SJSA1 (cell line): ENCODE measurements at places on chromosomes 2 and 18. TPM values are rescaled to one million over a fixed set of nuclear protein-coding genes. Genes with fewer than 3 reads are reported as not detected.

The L3MBTL4 gene
- total RNA-seq = 6.8 and 10.6 TPM in 2 replicates

The IL1R2 gene
- total RNA-seq = 0.16 TPM in 1 of 2 replicates, not detected in the other

The KLHL29 gene
- total RNA-seq = 1.1 and 1.9 TPM in 2 replicates

The PSMA8 gene
- total RNA-seq = not detected in 2 replicates

The B3GNT2 gene
- total RNA-seq = 5.5 and 14.0 TPM in 2 replicates

The AFF3 gene
- 0.18 TPM in 1 of 2 replicates, not detected in the other for total RNA-seq

The GPR17 gene
- not detected in 2 replicates for total RNA-seq

The VWA3B gene
- not detected in 2 replicates for total RNA-seq

The IL18R1 gene
- total RNA-seq = not detected in 2 replicates

- H3K36me3 ChIP-seq = no peaks in the 10 kb centered on the region
- no peak overlapping the region for H3K4me3 ChIP-seq
- H3K4me1 ChIP-seq = peaks cover 21% of the 10 kb centered on the region
- H3K27me3 ChIP-seq = no peaks in the 10 kb centered on the region
- no peak for DNase-seq
- H3K27ac ChIP-seq = no peak overlapping the region
Measured at GRCh38 chr2:58480141-58480540, 239.0 kb upstream of the FANCL start.

DNA sequence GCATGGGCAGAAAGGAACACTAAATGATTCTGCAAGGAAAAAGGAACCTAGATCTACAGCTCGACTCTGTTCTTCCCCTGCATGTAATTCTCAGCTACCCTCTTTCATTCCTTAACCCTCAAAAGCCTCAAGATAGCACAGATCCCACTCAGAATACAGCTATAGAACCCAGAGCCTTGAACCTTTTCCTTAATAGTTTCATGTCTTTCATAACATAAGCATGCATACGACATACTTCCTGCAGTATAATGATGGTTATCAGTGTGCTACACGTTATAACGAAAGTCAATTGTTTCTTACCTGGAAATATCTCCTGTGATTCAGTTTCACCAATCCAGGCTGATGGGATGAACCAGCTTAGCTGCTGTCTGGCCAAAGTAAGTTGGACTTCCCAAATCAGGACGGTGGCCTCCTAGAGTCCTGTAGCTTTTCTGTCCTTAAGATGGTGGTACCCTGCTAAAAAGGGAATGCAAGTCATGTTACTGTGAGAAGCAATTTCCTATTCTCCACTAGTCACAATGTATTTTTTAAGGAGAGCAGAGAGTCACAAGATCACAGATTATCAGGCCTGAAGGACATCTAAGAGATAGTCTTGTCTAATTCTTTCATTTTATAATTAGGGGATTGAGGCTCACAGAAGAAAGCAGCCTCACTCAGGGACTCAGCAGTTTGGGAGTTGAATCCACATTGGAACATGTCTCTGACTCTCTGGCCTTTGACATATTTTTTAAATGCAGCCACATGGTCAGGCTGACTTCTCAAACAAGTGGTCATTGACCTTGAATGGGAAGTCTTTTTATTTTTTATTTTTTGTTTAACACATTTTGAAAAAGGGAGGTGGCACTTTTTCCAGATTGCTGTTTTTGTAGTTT lies 41.8 kb downstream of the CYRIA start:
- no peaks in the 10 kb centered on the region for H3K4me1 ChIP-seq
- H3K4me3 ChIP-seq = no peak overlapping the region
- H3K27me3 ChIP-seq = no peaks in the 10 kb centered on the region
- H3K36me3 ChIP-seq = no peaks in the 10 kb centered on the region
- H3K27ac ChIP-seq = no peak overlapping the region

- no peaks in the 10 kb centered on the region for H3K36me3 ChIP-seq
- DNase-seq = no peak
- no peak overlapping the region for H3K27ac ChIP-seq
- H3K4me3 ChIP-seq = no peak overlapping the region
- no peaks in the 10 kb centered on the region for H3K27me3 ChIP-seq
- H3K4me1 ChIP-seq = no peaks in the 10 kb centered on the region
Measured at GRCh38 chr2:133247631-133248030, 320.6 kb downstream of the NCKAP5 start.

- DNase-seq = no peak
- H3K27me3 ChIP-seq = no peaks in the 10 kb centered on the region
- peaks cover 55% of the 10 kb centered on the region for H3K4me1 ChIP-seq
- no peak overlapping the region for H3K4me3 ChIP-seq
- H3K36me3 ChIP-seq = no peaks in the 10 kb centered on the region
- H3K27ac ChIP-seq = no peak overlapping the region
Measured at GRCh38 chr2:12302140-12302539, 414.6 kb upstream of the TRIB2 start.

DNA sequence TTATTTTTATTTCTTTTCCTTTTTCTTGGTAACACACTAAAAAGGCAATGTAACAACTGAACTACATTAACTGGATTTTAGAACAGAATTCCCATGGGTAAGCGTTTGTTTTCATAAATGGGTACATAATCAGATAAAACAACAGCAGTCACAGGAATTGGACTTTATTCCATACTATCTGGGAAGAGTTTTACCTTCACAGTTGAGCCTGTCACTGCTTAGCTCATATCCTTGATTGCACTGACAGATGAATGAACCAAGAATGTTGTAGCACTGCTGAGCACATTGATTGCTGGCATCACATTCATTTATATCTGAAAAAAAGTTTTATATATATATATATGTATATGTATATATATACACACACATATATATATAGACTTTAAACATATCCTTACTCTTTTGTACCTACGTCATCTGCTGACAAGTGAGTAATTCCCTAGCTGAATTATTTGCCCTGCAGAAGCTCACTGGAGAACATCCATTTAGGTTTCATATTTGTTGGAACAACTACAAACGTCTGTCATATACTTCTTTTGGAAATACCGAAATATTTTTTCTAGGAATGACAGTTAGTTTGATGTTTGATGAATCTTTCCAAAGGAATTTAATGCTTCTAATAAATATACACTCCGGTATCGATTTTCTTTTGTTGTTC lies 47.0 kb downstream of the EFEMP1 start:
- no peak overlapping the region for H3K27ac ChIP-seq
- peaks cover 65% of the 10 kb centered on the region for H3K36me3 ChIP-seq

DNA sequence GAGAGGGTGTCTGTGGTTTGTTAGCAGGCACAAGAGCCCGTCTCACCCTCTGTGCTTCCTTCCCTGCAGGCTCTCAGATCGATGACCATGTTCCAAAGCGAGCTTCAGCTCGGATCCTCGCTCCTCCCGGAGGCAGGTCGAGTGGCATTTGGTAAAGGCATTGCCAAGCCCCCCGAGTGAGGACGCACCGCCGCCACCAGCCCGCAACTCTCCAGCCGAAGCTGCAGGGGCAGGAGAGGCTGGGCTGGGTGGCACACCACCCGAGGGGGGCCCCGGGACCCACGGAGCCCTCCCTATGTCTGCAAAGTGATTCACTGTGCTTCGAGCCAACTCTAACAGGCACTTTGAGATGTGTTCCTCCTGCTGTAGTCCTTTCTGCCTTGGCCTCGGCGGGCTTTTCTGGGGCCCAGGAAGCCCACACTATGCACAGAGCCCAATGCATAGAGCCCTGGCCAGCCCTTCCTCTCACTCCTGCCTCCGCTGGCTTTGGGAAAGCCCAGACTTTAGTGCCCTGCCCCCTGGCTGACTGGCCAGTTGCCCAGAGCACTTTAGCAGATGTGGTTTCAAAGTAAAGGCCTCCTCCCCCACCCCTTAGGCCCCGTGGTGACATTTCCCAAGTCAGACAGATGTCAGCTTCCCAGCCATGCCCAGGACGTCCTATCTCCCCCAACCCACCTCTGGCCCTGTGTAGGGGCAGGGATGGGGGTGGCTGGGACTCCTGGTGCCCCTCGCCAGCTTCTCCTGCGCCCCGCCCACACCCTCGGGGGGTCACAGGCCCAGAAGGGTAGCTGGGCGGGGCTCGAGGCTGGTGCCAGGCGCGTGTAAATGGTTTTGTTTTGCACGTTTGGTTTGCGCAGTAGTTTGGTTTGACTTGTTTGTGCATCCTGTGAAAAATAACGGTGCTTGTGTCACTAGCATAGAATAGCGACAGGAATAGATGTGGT lies 23.3 kb upstream of the MAPRE3 start:
- peak; percentile 73 for DNase-seq
- no peaks in the 10 kb centered on the region for H3K36me3 ChIP-seq
- H3K27ac ChIP-seq = no peak overlapping the region
- peaks cover 12% of the 10 kb centered on the region; the same call in 1 of the 2 replicates for H3K27me3 ChIP-seq
- peaks cover 41% of the 10 kb centered on the region for H3K4me1 ChIP-seq
- H3K4me3 ChIP-seq = no peak overlapping the region

DNA sequence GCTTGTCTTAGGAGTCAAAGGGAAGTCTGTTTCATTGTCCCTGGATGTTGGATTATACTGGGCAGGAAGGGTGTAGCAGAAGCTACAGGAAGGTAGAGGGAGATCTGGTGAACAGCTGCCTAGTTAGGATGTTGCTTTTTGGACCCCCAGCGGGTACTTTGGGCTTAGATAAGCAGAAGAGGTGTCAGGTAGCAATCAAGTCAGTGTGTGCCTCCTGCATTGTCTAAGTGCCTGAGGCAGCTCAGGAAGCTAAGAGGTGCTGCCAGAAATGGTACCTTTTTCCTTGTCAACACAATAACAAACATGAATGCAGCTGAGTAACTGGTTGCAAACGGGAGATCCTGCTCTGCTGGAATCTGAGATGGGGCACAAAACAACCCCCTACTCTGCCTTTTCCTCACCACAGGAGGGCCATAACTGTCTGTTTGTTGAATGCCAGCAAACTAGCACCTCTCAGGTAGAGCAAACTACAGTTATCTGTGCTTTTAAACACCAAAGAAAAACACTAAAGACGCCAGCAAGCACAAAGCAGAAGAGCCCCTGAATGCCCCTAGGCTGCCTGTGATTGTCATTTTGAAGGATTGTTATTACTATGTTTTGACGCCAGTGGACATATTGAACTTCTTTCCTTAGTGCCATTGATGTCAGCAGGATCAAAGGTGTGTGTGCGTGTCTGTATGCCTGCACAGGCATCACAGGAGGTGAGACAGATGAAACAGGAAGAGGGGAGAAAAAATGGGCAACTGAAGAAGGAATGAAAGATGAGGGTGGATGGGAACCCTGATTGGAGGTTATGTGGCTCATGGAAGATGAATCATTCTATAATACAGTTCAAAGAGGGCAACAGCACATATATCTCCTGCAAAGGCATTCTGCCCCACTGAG lies 151.4 kb downstream of the ETAA1 start:
- H3K4me1 ChIP-seq = no peaks in the 10 kb centered on the region
- no peak overlapping the region for H3K27ac ChIP-seq
- H3K36me3 ChIP-seq = no peaks in the 10 kb centered on the region
- H3K27me3 ChIP-seq = no peaks in the 10 kb centered on the region
- no peak for DNase-seq

GRCh38 chr2:242032780-242033656 lies 163.5 kb downstream of the RTP5 start:
- H3K27ac ChIP-seq = no peak overlapping the region
- no peak overlapping the region for H3K4me3 ChIP-seq
- peaks cover 21% of the 10 kb centered on the region for H3K27me3 ChIP-seq
- no peaks in the 10 kb centered on the region for H3K36me3 ChIP-seq

GRCh38 chr2:220166616-220167015 lies 539.2 kb downstream of the SLC4A3 start:
- no peaks in the 10 kb centered on the region for H3K36me3 ChIP-seq
- H3K4me1 ChIP-seq = no peaks in the 10 kb centered on the region
- H3K4me3 ChIP-seq = no peak overlapping the region
- H3K27ac ChIP-seq = no peak overlapping the region
- no peak for DNase-seq

GRCh38 chr2:52934920-52935640 lies 832.5 kb upstream of the CHAC2 start:
- no peaks in the 10 kb centered on the region for H3K27me3 ChIP-seq
- H3K4me1 ChIP-seq = no peaks in the 10 kb centered on the region
- no peak for DNase-seq
- H3K36me3 ChIP-seq = no peaks in the 10 kb centered on the region

- H3K4me1 ChIP-seq = no peaks in the 10 kb centered on the region
- no peaks in the 10 kb centered on the region for H3K36me3 ChIP-seq
- no peak overlapping the region for H3K27ac ChIP-seq
- no peak overlapping the region for H3K4me3 ChIP-seq
Measured at GRCh38 chr2:122747670-122748069, 992.2 kb downstream of the TSN start.

- DNase-seq = no peak
- H3K4me1 ChIP-seq = peaks cover 16% of the 10 kb centered on the region
- H3K27ac ChIP-seq = no peak overlapping the region
- no peaks in the 10 kb centered on the region for H3K36me3 ChIP-seq
- no peaks in the 10 kb centered on the region for H3K27me3 ChIP-seq
Measured at GRCh38 chr2:128389388-128390086, 70.9 kb upstream of the HS6ST1 start.

DNA sequence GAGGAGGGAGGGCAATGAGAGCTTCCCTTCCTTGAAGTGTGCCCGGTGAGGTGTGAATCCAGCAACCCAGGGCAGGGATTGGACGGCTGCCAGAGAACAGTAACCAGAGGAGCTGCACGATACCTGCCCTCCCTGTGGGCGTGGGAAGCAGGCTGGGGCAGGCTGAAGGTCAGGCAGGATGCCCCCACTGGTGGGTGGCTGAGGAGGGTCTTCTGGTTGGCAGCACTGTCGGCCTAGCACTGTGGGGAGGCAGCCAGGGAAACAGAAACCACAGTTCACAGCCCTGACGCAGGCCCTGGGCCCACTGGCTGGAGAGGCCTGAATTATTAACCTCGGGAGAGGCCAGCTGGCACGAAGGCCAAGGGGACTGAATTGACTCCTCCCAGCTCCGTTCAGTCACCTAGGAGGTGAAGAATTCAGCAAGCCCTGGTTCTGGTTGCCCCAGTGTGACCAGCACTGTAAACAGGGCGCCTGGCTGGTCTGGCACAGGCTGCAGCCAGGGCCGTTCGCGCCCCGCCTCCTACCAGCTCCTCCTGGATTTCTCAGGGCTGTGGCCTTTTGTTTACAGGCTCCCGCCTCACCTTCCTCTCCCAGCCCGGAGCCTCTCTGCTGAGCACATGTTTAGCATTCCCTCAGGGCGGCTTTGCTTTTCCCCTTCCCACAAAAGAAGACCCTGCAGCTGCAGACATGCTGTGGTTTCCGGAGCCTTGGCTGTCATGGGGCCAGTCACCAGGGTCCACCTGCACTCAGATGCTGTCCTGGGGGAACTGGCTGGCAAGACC lies 97.8 kb downstream of the B3GNT2 start:
- no peaks in the 10 kb centered on the region for H3K4me1 ChIP-seq
- H3K4me3 ChIP-seq = no peak overlapping the region
- no peaks in the 10 kb centered on the region for H3K27me3 ChIP-seq
- DNase-seq = no peak

GRCh38 chr2:109736177-109736827 lies 57.8 kb upstream of the RGPD5 start:
- no peak overlapping the region for H3K27ac ChIP-seq
- no peaks in the 10 kb centered on the region for H3K27me3 ChIP-seq
- H3K36me3 ChIP-seq = no peaks in the 10 kb centered on the region
- no peaks in the 10 kb centered on the region for H3K4me1 ChIP-seq
- no peak overlapping the region for H3K4me3 ChIP-seq

DNA sequence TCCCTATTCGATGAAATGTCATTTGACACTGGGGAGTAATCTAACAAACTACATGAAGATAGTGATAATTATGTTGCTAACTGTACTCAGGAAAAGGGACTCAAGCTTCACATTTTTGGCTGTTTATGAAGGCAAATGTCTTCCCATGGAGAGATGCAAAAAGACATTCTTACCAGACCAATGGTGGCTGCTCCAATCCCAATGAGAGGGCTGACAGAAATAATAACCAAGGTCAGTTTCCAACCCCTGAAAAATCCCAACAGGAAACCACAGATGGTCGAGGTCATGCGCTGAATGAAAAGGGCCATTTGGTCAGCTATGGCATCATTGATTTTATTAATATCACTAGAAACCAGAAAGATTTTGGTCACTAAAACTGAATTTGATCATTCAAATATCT lies 37.6 kb downstream of the ABCB11 start:
- no peak overlapping the region for H3K4me3 ChIP-seq
- no peak for DNase-seq
- no peaks in the 10 kb centered on the region for H3K4me1 ChIP-seq
- no peaks in the 10 kb centered on the region for H3K36me3 ChIP-seq
- H3K27me3 ChIP-seq = no peaks in the 10 kb centered on the region
